Osteoblast (primary cell): ENCODE measurements at places on chromosomes 3 and 15. TPM values are rescaled to one million over a fixed set of nuclear protein-coding genes. Genes with fewer than 3 reads are reported as not detected.

TF gene
- total RNA-seq: 0.36 and 0.88 TPM in 2 replicates

GRCh38 chr3:157581371-157581770 is 78.2 kb upstream of the VEPH1 start:
- peaks cover 11% of the 10 kb centered on the region for H3K4me1 ChIP-seq
- no peak overlapping the region for H3K27ac ChIP-seq
- no peak overlapping the region for H3K4me3 ChIP-seq

DNA sequence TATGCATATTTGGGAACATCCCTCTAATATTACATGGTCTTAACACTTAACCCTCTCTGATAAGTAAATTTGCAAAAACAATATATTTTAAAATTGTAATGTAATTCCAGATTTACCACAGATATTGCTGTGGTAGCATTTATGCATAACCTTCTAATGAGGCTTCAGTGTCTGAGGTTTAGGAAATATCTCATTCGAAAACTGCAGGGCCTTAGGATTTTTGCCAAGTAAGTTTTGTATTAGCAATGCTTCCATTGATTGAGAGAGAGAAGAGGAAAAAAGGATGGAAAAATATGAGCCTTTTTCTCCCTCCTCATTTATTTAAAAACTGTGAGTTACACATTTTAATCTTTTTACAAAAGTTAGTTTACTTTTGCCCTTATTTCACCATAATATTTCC is 294.6 kb downstream of the EPHA3 start:
- DNase-seq: no peak
- H3K36me3 ChIP-seq: no peaks in the 10 kb centered on the region
- H3K27ac ChIP-seq: no peak overlapping the region
- no peaks in the 10 kb centered on the region for H3K4me1 ChIP-seq
- no peak overlapping the region for H3K4me3 ChIP-seq

DNA sequence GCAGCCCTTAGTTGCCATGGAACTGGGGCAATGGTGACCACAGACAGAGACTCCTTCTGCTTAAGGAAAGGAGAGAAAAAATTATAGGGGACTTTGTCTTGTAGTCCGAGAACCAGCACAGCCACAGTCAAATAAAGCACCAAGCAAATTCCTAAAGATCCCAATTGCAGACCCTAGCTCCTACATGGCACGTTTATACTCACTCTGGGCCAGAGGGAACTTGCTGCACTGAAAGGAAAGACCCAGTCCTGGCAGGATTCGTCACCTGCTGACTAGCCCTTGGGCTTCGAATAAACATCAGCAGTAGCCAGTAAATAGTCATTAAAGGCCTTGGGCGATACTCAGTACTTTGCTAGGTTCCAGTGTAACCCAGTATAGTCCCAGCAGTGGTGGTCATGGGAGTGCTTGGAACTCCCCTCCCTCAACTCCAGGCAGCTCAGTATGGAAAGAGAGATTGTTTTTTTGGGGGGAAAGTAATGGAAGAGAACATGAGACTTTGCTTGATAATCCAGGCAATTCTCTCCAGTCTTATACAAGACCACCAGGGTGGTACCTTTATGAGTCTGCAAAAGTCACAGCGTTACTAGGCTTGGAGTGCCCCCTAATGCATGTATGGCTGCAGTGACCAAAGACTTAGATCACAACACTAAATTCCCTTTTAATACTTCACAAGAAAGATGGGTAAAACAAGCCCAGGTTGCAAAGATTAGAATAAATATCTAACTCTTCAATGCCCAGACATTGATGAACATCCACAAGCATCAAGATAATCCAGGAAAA is 66.4 kb upstream of the AGTR1 start:
- H3K36me3 ChIP-seq: no peaks in the 10 kb centered on the region
- no peaks in the 10 kb centered on the region for H3K4me1 ChIP-seq
- H3K27ac ChIP-seq: no peak overlapping the region
- no peak for DNase-seq
- no peak overlapping the region for H3K4me3 ChIP-seq

DNA sequence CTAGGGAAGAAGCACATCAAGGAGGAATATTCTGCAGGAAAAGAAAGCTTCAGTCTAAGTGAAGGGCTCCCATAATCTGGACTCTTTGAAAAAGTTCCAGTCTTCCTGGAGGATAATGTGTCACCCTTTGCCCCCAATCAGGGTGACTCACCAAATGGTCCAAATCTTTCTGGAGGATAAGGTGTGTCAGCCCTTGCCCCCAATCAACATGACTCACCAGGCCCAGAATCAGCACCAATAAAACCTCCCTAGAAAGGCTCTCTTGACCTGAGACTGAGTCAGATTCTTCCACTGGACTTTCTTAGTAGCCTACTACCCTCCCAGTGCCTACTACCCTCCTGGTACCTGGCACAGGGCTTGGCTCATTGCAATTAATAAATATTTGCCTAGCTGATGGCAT is 9.5 kb upstream of the ARL14 start:
- peaks cover 23% of the 10 kb centered on the region for H3K4me1 ChIP-seq
- DNase-seq: no peak

SPRED1 gene
- 32.6 and 32.7 TPM in 2 replicates for total RNA-seq

GRCh38 chr3:188950832-188951489 is 220.8 kb upstream of the TPRG1 start:
- peak; percentile 96 for DNase-seq
- no peak overlapping the region for H3K4me3 ChIP-seq
- H3K36me3 ChIP-seq: no peaks in the 10 kb centered on the region

GP9 gene
- total RNA-seq: not detected in 2 replicates

DNA sequence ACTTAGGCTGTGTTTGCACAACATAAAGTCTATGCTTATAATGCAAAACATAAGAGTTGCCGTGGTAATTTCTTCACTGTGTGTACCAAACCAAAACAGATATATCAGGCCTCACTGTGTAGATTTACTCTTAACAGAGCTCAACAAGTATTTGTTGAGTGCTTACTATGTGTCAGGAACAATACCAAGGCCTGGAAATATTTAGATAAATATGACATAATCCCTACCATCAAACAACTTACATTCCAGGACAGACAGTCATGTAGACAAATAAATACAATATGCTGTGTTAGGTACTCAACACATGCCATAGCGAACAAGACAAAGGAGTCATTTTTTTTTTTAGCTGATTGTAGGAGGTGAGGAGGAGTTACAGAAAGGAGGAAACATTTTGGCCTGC is 554.0 kb downstream of the NSUN3 start:
- H3K27me3 ChIP-seq: no peaks in the 10 kb centered on the region
- no peak for DNase-seq
- no peaks in the 10 kb centered on the region for H3K36me3 ChIP-seq
- no peak overlapping the region for H3K4me3 ChIP-seq
- H3K4me1 ChIP-seq: no peaks in the 10 kb centered on the region
- H3K27ac ChIP-seq: no peak overlapping the region

RARB gene
- total RNA-seq: 4.1 and 7.6 TPM in 2 replicates

SPINK8 gene
- total RNA-seq: not detected in 2 replicates
